MG63 (cell line): ENCODE measurements at places on chromosomes 5 and 9. TPM values are rescaled to one million over a fixed set of nuclear protein-coding genes. Genes with fewer than 3 reads are reported as not detected.

The ECM2 gene
- total RNA-seq = 0.95 TPM in 1 of 2 replicates, not detected in the other

DNA sequence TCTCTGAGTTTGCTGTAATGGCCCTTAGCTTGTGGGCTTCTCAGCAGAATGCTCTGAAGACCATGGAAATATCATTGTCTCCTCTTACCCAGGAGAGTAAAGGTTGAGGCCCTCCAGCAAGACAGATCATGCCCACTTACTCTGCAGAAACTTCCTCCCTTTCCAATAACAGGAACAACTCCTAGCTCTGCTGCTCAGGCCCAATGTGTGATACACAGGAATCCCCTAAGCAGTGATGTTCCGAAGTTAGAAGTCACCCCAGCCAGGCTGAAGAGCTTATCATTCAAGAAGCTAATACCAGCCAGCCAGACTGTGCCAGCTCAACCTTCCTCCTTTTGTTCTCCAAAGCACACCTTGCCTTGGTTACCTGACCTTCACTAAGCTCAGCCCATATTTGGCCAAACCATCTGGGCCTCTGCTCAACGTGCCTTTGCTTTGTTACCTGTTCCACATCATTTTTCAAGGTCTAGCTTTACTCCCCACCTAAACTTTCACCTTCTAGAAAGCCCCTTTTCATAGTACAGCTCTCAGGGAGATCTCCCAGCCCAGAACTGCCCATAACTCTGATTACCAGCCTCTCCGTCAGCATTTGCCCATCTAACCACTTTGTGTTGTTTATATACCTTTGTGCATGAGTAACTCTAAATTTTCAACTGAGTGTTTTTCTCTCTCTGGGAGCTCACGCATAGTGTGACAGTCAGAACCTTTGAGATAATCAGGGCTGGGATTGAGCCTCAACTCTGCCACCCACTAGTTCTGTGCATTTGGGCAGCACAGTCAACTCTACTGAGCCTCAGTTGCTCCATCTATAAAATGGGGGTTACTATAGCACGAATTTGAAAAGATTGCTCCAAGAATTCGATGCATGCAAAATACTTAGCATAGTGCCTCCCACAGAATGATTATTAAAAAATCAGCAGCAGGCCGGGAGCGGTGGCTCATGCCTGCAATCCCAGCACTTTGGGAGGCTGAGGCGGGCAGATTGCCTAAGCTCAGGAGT lies 107.6 kb upstream of the CPEB4 start:
- DNase-seq = no peak

The TCF7 gene
- 8.9 and 12.0 TPM in 2 replicates for total RNA-seq

GRCh38 chr9:136854842-136855460 lies 2.8 kb downstream of the MAMDC4 start:
- DNase-seq = no peak

DNA sequence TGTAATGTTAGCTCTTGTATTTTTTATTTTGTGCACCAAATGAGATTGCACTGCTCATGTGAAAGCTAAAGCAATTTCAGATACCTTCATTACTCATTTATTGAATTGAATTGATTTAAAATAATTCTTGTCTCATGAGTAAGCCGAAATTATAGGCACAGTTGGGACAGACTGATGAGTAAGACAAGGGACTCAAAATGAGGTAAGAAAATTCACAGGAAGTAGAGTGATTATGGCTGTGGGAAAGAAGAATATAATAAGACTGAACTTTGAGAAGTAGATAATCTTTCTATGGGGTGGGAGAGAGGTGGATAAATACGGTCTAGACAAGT lies 51.1 kb downstream of the NUDT12 start:
- DNase-seq = no peak

DNA sequence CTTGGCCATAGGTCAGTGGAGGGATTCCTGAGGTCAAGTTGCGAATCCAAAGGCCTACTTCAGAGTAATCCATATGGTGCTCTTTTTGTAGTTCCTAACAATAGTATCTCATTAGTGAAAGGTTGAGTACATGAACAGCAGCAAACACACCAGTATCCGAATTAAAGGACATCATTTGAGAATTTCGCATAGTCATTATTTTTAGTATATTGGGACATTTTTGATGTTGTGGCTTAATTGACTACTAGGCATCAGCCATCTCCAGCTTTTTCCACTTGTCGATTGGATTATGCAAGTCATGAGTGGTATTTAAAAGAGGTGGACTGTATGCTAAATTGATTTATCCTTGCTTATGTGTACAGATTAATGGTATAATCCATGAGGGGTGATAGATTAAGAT lies 23.7 kb downstream of the MAP3K1 start:
- DNase-seq = no peak

DNA sequence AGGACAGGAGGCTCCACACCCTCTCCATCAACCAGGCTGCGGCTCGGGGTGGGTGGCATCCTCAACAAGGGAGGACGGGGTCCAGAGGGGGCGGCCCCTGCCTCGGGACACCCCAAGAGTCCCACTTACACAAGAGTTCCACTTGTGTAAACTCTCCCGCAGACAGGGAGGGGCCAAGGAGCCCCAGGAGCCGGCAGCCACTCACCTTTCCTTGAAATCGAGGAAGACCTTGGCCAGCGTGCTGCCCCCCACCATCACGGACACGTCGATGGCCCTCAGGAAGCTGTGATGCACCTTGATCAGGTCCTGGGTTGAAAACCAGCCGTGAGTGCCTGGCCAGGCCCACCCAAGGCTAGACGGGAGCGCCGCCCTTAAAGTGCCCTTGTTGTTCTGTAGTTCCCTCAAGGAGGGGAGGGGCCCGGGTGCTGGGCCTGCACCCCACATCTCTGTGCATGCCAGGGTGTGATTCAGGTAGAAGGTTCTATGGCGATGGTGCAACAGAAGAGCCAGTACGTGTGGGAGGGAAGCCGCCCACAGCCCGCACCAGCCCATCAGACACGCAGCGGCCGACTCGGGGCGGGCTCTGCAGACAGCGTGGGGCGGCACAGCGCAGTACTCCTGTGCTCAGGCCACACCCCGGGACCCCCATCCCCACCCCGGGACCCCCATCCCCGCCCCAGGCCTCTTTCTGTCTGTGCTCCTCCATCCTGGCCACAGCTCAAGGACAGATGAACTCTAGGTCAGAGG lies 67.9 kb upstream of the SARDH start:
- DNase-seq = no peak

GRCh38 chr5:88507261-88507660 lies 238.6 kb upstream of the TMEM161B start:
- no peak for DNase-seq

DNA sequence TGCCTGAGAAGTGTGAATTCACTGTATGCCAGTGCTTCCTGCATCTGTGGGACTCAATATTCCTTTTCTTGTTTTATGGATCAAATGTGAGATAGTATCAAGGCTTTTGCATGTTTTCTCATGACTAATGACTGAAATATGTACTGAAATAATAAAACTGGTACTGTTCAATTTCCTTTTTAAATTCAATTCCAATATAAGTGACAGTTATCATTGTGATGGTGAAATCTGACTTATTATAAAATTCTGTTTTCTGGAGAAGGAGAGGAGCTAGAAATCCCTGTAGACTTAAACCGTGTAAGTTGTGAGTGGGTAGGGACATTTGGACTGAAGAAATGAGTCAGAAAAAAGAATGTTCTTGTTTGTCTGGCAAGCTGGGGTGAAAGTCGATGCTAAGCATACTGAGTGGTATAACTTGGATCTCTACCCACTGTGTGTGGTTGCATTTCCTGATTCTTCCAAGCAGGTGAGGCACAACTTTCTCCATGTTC lies 245.2 kb downstream of the EFNA5 start:
- peak; percentile 53 for DNase-seq

- no peak for DNase-seq
These were observed 56.9 kb upstream of the TBC1D2 start for GRCh38 chr9:98312365-98312764.

DNA sequence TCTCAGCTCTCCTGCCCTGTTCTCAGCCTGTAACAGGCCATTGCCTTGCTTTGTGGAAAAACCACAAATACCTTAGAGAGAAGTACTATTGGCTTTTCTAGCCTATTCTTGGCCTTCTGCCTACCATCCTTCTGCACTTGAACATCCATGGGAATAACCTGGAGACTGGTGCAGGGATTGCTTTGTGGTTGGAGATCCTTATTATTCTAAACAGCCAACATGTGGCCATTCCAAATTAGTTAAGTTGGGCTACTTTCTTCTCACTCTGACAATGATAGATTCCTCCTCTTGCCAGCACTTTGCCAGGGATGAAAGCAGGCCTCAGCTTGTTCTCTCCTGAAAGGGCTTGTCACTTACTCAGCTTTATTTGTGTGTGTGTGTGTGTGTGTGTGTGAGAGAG lies 240.4 kb downstream of the GLIS3 start:
- DNase-seq = no peak

- no peak for DNase-seq
These were observed 65.2 kb upstream of the SPIN1 start for GRCh38 chr9:88322906-88323566.

The RGMB gene
- 4.7 and 6.8 TPM in 2 replicates for total RNA-seq

The SHISAL2B gene
- not detected in 2 replicates for total RNA-seq

The IFNA2 gene
- not detected in 2 replicates for total RNA-seq

DNA sequence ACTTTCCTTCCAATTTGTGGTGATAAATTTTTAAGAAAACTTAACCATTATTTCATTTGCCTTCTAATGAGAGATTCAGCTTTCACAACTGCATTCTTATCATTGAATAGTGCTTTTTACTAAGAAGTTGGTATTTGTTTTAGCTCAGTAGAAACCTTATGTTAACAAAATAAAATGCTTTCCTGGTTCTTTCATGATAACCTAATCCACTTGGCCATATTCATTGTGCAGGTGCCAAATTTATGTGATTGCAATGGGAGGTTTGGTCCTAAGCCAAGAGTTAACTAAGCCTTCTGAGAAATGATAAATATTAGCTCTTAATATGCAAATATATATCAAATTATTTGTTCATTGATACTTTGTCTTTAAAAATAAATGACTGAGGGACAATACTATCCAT lies 141.1 kb upstream of the TLE4 start:
- no peak for DNase-seq

DNA sequence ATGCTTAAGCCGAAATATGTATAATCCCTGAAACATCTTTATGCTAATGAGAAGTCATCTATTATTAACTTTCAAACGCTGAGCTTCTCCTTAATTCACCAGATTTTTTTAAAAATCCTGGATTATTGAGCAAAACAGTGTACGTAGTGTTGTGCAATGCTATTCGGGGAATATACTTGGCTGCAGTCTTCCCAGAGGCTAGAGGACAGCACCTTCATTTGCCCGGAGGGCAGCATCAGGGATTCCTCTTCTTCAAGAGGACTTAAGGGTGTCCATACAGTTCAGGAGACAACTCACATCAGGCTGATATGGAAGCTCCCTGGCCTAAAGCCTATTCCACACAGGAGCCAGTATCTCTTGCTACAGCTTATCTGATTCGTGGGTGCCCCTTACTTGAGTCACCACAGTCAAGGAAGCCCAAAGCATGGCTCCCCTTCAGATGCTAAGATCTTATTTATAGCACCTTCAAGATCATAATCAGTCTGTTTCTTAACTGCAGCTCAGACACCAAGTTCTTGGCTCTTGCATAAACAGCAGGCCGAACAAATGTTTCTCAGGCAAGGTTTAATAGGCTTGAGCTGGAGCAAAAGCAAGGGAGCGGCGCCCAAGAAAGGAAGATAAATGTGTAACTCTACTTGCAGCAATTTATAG lies 29.4 kb downstream of the NUTM2F start:
- no peak for DNase-seq

- DNase-seq = peak; percentile 76
These were observed 156.3 kb upstream of the IER5L start for GRCh38 chr9:129334105-129334935.

DNA sequence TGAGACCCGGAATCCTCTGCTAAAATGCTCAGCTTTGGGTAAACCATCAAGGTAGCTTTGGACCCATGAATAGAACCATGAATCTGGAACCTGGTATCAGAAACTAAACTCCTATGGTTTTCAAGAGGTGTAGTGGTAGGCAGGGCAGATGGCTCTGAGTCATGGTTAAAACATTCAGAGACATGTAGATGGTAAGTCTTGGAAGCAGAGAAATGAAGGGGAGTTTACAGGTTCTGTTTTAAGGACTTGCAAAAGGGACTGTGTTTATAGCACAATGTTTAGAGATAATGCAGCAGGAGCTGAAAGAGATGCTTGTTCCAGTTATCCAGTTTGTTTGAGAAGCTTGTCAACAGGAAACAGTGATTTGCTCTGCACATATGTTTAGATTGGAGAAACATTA lies 36.0 kb upstream of the FBN2 start:
- DNase-seq = no peak

The TXNDC8 gene
- total RNA-seq = not detected in 2 replicates

GRCh38 chr5:3564116-3564515 lies 31.5 kb upstream of the IRX1 start:
- no peak for DNase-seq

DNA sequence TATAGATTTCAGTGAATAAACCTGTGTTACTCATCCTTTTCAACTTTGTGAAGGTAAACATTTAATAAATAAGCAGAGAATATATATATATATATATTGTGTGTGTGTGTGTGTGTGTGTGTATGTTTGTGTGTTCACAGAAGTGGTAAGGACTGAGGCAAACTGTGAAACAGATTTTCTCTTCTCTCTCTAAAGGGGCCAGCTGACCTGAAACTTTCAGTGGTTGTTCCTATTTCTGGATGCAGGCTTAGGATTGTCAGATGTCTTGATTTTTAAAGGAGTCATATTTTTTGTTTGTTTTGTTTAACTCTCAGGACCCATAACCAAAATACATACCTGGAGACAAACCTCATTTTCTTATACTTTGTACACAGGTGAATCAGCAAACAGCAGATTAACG lies 714.9 kb upstream of the MEF2C start:
- no peak for DNase-seq

- DNase-seq = no peak
These were observed 30.7 kb downstream of the ZNF354A start for GRCh38 chr5:178699681-178700253.

GRCh38 chr5:134028496-134028895 lies 23.7 kb upstream of the VDAC1 start:
- peak; percentile 82 for DNase-seq

The SOX30 gene
- total RNA-seq = not detected in 2 replicates

The SOHLH1 gene
- not detected in 2 replicates for total RNA-seq

DNA sequence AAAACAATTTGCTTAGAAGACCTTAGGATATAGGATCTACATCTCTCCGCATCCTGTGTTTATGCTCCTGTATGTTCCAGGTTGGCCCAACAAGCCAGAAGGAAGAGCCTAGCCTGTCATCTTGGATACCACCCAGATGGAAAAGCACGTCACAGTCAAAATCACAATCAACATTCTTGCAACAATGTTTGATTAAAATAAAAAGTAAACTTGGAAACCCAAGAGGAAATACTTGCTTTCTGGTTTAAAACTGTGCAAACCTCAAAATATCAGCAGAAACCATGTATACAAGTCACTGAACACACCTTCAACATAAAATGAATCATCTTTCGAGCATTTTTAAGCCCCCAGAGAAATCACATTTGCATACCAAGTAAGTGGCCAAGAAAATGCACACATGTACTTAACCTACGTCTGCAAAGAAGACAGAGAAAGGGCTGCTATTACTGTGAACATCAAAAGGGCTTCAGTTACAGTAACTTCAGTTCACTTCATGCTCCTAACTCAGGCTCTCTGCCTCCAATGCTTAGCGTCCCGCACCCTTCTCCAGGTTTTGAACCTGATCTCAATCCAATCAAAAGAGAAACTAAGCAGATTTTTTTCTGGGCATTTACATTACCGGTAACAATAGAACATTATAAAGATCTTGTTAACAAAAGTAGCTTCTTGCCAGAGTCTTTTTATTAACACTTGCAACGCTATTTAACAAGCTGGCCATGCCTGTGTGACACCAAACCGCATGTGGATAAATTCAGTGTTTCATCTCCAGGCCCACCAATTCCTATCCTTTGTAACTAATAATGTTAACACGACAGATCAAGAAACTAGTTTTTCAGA lies 1.3 kb downstream of the ENC1 start:
- peak; percentile 23 for DNase-seq

The ADGRV1 gene
- total RNA-seq = 0.13 TPM in 1 of 2 replicates, not detected in the other
